Fibroblast of skin of right biceps (primary cell): ENCODE measurements at places on chromosomes 7 and 10.

- DNase-seq, result no peak
Measured at GRCh38 chr10:123537188-123537961, 128.8 kb upstream of the GPR26 start.

GRCh38 chr7:102155821-102156441, 130.7 kb upstream of the SH2B2 start:
- no peak for DNase-seq

DNA sequence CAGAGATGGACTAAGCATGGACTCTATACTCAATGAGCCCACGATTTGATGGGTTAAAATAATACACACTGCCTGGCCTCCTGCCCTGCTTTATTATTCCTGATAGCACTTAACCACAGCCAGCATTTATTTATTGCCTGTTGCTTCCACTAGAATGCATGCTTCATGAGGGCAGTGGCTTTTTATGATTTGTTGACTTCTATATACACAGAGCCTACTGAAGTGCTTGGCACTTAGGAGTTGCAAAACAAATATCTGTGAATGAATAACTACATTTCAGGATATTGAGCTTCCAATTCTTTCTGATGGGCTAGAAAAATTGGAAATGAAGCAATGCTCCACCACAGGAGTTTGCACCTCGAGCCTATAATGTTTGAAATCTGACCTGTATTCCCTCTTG, 513.6 kb upstream of the ZMIZ1 start:
- DNase-seq, result no peak

DNA sequence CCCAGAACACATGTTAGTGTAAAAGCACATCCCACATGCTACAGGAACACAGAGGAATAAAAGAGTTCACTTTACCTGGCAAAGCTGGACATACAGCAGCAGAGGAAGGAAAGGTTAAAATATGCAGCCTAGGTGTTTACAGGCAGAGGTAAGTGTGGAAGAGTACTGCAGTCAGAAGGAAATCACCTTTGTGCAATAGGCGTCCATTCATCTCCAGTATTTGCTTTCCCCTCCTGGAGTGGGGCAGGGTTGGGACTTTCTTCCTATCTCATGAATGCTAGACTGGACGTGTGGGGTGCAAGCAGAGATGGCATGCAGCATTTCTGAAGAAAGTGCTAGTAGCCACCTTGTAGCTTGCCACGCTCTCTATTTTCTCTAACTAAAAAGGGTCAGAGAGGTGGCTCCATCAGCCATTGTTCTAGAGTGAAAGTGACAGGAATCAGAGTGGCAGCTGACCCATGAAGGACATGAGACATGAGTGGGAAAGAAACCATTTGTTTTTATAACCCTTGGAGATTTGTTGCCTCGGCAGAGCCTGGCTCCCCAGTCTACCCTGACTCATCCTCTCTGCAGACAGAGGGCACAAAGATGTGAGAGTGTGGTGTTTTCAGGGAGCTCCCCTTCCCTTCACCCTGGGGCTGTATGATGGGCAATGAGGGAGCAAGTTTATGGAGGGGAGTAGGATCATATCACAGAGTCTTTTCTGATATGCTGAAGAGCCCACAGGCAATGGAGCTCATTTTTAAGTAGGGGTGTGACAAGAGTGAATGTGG, 101.2 kb upstream of the SEC61G start:
- no peak for DNase-seq

DNA sequence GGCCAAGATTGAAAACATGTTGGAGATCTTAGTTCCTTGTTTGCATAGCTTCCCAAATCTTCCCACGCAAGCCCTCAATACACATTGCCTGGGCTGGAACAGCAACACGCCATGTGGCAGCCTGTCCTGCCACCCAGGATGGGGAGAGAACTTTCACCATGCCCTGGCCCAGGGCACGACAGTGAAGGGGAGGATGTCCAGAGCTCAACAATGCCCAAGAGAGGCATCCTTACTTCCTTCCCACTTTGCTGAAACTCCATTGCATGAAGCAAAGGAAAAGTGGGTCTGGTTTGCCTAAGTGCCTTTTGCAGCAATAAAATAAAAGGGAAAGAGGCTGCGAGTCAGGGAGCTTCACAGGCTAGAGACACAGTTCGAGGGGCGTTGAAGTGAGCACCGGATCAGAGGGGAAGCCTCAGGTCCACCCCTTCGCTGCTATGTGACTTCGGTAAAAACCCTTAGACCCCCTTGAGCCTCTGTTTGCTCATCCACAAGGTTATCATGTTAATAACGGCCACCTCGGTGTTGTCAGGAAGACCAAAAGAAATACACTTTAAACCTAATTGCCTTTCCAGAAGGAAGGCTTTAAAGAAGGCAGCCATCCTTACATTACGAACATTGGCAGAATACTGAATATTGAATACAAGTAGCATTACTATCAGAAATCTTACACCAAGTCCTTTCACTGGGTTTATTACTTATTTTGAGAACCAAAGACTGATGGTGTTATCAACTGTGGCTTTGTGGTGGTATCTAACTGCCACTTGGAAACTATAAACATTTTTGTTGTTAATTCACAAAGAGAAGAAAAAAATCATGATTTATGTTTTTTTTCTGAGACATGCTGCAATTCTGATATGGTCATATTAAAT, 133.3 kb downstream of the ICA1 start:
- DNase-seq, result no peak

GRCh38 chr10:10516346-10517130, 501.1 kb upstream of the CELF2 start:
- DNase-seq, result no peak

DNA sequence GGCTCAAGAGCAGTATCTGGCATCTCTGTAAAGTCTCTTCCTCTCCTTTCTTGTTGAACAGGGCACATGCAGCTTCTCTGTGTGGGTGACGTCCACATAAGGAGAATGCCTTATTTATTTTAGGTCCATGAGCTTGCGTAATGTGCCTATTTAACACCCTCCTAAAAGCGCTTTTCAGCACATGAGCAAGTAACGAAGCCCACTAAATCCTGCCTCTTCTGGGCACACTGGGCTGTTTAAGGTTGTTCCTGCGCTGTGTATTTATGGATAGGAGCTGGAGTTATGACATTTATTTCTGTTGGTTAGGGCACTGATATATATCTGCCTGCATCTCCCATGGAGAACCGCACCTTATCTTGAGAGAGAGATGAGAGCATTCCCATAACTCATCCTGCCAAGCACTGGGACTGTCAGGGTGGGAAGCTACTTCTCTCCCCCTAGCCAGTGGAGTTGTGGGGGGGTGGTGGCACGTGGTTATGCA, 76.1 kb downstream of the LRRC4 start:
- no peak for DNase-seq

DNA sequence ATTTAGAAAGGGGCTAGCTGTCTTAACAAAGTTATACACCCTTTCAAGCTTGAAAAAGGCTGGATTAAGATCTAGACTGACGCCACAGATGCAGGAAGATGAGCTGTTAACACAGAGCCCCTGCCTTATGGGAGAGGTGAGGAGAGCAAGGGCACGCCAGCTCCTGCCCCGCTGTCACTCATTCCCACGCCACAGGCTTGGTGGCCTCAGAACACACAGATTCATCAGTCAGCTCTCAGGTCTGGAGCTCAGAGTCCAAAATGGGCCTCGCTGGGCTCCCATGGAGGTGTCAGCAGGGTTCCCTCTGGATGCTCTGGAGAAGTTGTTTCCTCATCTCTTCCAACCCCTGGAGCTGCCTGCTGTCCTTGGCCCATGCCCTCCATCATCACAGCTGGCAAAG, 554.2 kb downstream of the TCERG1L start:
- no peak for DNase-seq

- DNase-seq, result peak; percentile 52
Measured at GRCh38 chr7:16982640-16983350, 101.0 kb upstream of the AGR3 start.

DNA sequence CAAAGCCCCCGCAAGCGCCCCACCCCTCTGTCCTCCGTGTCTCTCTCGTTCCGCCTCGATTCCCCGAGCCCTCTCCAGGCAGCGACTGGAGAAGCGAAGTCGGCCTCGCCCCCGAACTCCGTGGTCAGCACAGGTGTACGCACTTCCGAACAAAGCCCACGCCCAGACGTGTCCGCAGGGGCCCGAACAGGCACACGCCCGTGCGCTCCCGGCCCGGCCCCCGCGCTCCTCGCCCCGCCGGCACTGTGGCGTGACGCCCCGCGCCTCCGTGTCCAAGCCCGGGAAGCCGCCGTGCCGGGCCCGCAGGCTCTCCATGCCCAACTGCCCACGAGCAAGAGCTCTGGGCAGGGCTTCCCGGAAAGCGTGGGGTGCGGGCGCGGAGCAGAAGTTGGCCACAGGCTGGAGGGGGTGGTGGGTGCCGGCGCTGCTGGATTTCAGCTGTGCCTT, 662 bp downstream of the NRCAM start:
- no peak for DNase-seq

DNA sequence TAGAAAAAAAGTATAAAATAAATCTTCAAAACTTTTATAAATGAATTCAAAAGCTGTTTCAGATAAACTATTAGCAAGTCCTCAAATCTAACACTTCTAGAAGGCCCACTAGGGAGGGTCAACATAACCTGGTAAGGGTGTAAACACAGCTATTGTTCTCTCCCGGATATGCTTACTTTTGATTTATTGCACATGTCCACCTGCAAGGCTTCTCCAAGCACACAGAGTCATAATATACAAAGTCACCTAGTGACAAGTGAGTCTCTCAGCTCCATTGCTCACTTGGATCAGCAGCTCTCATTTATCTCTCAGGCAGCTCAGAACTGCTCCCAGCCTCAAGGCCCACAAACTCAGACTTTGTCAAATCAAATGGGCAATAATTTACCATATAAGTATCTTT, 44.0 kb upstream of the COL1A2 start:
- DNase-seq, result no peak

DNA sequence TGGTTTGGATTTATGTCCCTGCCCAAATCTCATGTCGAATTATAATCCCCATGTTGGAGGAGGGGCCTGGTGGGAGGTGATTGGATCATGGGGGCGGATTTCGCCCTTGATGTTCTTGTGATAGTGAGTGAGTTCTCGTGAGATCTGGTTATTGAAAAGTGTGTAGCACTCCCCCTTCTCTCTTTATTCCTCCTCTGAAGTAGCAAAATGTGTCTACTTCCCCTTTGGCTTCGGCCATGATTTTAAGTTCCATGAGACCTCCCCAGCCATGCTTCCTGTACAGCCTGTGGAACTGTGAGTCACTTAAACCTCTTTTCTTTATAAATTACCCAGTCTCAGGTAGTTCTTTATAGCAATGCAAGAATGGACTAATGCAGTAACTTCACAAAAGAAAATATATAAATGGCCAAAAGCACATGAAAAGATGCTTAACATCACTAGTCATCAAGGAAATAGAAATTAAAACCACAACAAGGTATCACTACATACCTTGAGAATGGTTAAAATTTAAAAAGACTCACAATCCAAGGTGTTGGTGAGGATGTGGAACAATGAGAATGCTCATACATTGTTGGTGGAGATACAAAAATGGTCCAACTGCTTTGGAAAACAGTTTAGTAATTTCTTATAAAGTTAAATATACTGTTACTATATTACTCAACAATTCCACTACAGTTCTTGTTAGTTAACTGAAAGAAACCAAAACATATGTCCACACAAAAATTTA, 218.7 kb downstream of the SNX10 start:
- no peak for DNase-seq

- peak; percentile 97 for DNase-seq
Measured at GRCh38 chr10:58457761-58458616, 54.7 kb upstream of the BICC1 start.

- no peak for DNase-seq
Measured at GRCh38 chr10:44979281-44980191, 927 bp upstream of the DEPP1 start.

DNA sequence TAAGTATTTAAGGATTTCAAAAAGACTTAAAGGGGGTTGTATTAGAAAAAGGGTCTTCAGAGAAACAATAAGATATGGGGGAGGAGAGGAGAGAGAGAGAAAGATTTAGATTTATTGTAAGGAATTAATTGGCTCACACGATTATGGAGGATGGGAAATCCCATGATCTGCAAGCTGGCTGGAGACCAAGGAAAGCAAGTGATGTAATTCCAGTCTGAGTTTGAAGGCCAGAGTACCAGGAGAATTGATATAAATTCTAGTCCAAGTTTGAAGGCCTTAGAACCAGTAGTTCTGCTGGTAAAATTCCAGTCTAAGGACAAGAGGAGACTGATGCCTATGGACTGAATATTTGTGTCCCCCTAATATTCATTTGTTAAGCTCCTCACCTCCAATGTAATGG, 20.6 kb upstream of the SLC13A1 start:
- no peak for DNase-seq

- no peak for DNase-seq
Measured at GRCh38 chr7:1049006-1049741, 4.8 kb downstream of the GPR146 start.

GRCh38 chr10:123475466-123475865, 190.7 kb upstream of the GPR26 start:
- no peak for DNase-seq

- no peak for DNase-seq
Measured at GRCh38 chr10:80150172-80150571, 17.6 kb downstream of the PLAC9 start.

DNA sequence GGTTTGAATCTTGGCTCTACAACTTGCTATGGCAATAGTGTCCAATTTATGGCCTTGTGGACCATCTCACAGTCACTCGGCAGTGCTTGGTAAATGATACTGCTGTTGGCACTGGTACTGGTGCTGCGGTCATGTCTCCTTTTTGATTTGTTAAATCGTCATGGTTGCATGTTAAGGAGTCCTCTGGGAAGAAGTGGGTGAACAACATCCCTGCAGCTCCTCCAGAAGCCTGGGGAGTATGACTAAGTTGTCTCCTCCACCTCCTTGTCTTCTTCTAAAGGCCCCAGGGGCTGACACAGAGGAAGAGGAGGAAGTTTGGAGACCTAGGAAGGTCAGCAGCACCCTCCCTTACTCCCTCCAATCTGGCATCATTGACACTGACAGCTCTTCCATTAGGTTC, 8.5 kb downstream of the ITPRIP start:
- peak; percentile 86 for DNase-seq

GRCh38 chr7:96998744-96999143, 6.6 kb upstream of the DLX6 start:
- DNase-seq, result no peak

- no peak for DNase-seq
Measured at GRCh38 chr10:55747244-55747643, 613.8 kb downstream of the ZWINT start.

- DNase-seq, result peak; percentile 54
Measured at GRCh38 chr10:72694476-72695369, 2.8 kb downstream of the MCU start.

DNA sequence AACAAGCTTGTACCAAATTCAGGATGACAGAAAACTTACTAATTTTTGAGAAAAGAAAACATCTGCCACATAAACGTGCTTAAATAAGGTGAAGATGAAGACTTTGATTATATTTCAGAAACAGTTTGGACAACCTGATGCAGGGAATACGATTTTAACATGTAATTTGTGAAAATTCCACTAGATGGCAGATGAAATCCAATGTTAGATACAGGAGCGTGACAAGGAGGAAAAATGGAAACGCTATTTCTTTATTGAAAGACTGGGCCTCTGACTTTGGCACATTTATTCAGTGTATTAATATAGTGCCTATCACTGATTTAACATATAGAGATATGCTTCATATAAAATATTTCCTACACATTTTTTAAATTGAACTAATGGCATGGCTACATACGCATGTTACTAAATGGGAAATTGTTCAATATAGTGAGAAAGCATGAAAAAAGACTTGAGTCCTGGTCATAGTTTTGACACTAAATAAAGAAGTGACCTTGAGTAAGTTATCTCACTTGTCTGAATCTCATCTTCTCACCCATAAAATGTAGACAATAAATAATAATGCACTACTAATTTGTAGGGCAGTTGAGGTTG, 60.7 kb downstream of the CD36 start:
- peak; percentile 53 for DNase-seq

- no peak for DNase-seq
Measured at GRCh38 chr7:151993977-151994676, 31.3 kb upstream of the GALNT11 start.

- DNase-seq, result no peak
Measured at GRCh38 chr10:57333880-57334279, 933.8 kb downstream of the IPMK start.
